ENCODE measurements at places on chromosomes 4 and X. TPM values are rescaled to one million over a fixed set of nuclear protein-coding genes. Genes with fewer than 3 reads are reported as not detected.

Gene QRFPR
- 0.97 TPM for polyA plus RNA-seq

Gene SYP
- polyA plus RNA-seq: 2.5 TPM

Gene TACR3
- polyA plus RNA-seq: 2.1 TPM

Gene CHM
- polyA plus RNA-seq: 30.4 TPM

Gene UCP1
- polyA plus RNA-seq: 0.17 TPM

Gene EPGN
- polyA plus RNA-seq: 0.86 TPM

DNA sequence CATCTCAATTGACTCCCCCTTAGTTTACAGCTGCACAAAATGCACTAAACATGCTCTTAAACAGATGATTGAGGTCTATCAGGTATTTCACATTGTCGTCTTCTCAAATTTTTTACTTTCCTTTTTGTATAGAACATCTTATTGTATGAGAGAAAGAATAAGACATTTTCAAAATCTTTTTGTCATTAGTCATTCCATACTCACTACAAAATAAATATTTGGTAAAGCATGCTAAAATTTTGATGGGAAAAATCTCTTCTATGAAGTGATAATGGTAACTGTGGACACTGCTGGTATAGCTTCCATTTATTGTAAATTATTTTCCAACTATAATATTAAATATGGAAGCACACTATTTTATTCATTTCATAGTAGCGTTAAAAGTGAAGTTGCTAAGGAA, 185.6 kb upstream of the FSTL5 start:
- no peak for DNase-seq

GRCh38 chr4:53004497-53005148, 142.5 kb downstream of the RASL11B start:
- no peak for DNase-seq

GRCh38 chrX:150358651-150359050, 4.5 kb upstream of the MAMLD1 start:
- no peak for DNase-seq

- no peak for DNase-seq
Observed at GRCh38 chr4:8768357-8768999, 103.2 kb downstream of the HMX1 start.

DNA sequence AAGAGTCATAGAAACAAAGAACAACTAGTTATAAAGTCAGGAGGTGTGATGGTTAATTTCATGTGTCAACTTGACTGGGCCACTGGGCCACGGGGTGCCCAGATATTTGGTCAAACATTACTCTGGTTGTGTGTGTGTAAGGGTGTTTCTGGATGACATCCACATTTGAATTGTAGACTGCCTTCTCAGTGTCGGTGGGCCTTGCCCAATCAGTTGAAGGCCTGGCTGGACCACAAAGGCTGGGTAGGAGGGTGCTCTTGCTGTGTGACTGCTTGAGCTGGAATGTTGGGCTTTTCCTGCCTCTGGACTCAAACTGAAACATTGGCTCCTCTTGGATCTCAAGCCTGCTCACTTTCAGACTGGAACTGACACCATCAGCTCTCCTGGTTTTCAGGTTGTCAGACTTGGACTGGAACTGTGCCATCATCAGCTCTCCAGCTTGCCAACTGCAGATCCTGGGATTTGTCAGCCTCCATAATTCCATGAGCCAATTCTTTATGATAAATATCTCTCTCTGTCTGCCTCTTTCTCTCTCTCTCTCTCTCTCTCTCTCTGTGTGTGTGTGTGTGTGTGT, 41.4 kb downstream of the CLDN34 start:
- no peak for DNase-seq

DNA sequence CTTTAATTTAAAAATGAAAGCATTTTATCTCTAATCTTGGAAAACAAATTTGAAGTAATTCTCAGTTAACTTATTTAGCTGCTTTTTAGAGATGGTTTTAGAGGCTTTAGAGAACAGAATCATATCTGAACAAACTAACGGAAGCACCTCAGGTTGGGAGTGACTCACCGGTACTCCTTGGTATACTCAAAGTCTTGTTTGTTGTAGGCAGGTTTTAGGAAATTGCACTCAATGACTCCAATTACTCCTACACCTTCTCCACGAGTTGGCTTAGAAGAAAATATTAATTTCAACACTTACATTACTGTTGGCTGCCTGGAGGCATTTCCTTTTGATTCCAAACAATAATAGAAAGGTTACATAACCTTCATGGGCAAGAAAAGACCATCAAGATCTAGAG, 23.6 kb downstream of the MORC4 start:
- DNase-seq: no peak

DNA sequence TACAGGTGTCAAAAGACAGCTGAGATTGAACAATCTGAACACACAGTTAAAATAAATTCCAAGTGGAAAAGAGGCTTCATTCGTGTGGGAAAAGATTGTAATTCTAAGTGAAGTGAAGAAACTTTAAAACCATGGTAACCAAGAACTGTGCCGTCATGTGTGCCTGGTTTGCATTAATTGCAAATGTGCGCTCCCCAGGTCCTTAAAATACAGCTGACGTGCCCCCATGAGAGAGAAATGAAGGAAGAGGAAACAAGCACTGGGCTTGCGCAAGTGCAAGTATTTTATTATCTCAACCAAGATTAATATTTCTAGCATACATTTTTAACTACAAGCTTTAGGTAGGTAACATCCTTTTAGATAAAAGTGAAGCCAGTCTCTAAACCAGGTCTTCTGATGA, 92.5 kb downstream of the PARM1 start:
- no peak for DNase-seq

GRCh38 chr4:26692014-26692726, 108.3 kb downstream of the TBC1D19 start:
- no peak for DNase-seq

DNA sequence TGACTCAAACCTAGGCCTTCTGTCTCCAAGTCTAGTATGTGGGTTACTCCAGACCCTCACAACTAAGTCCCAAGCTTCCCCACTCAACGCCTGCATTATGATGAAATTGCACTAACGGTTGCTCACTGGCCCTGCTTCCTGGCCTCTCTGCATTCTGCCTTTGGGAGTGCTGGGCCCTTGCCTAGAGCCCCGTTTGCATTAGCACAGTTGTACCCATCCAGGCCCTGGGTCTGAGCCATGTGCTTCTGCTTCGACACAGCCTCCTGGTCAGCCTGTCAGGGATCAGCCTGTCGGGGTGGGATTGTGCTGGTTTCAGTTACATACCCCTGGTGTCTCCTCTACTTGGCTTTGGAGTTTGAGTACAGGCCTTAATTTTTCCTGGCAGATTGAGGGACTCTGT, 58.4 kb downstream of the DCUN1D4 start:
- DNase-seq: no peak

- DNase-seq: no peak
Observed at GRCh38 chr4:180688480-180688879, 1554.7 kb upstream of the TENM3 start.

GRCh38 chr4:60652933-60653332, 547.2 kb upstream of the ADGRL3 start:
- DNase-seq: no peak
